ENCODE measurements at places on chromosomes 6 and 20.

GRCh38 chr6:46888031-46888430 lies 33.7 kb downstream of the ADGRF5 start:
- no peak for DNase-seq

- DNase-seq, result no peak
Observed at GRCh38 chr20:48260129-48260756, 475.0 kb upstream of the SULF2 start.

GRCh38 chr6:157265635-157266034 lies 57.7 kb downstream of the TMEM242 start:
- DNase-seq, result no peak

DNA sequence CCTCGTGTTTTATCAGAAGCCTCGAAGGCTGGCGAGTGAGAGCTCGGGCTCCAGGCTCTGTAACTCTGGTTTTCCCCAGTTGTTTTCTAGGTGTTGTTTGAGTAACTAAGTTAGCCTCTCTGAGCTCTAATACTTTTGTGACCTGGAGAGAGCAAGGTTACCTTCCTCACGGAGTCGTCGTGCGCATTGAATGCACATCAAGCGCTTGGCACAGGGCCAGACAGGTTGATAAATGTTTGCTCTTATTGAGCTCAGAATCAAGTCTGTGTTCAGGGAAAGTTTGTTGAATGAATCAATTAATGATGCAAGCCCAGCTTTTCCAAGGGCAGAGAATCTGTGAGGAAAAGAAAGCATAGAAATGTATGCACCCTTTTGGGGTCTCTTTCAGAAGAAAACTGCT lies 33.5 kb downstream of the EDN3 start:
- DNase-seq, result no peak

GRCh38 chr6:154166140-154166539 lies 127.1 kb downstream of the OPRM1 start:
- no peak for DNase-seq

- DNase-seq, result peak; percentile 74
Observed at GRCh38 chr6:137076277-137077068, 31.7 kb upstream of the IL20RA start.

GRCh38 chr6:137171824-137172733 lies 1.4 kb downstream of the IL22RA2 start:
- no peak for DNase-seq

- no peak for DNase-seq
Observed at GRCh38 chr6:30691208-30691847, 544 bp upstream of the NRM start.

DNA sequence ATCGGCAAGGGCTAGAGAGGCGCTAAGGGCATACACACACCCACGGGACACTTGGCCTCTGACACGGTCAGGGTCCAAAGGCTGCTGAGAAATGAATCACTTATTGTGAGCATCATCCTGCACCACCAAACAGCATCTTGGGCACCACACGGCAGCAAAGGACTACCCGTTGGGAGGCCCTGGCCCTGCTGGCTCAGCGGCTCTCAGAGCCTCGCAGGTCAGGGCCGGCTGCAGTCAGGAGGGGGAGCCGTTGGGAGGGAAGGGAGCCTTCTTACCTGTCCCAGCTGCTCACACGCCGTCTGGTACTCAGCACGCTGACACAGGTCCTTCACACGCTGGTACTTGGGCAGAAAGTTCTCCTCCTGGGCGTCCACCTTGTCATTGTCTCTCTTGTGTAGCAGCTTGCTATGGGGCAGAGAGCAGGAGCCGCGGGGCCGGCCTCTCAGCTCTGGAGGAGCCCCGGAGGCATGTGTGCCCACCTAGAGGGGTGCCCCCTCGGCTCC lies 109.0 kb downstream of the SULF2 start:
- DNase-seq, result peak; percentile 48

GRCh38 chr20:7695635-7696034 lies 244.6 kb downstream of the HAO1 start:
- DNase-seq, result no peak

DNA sequence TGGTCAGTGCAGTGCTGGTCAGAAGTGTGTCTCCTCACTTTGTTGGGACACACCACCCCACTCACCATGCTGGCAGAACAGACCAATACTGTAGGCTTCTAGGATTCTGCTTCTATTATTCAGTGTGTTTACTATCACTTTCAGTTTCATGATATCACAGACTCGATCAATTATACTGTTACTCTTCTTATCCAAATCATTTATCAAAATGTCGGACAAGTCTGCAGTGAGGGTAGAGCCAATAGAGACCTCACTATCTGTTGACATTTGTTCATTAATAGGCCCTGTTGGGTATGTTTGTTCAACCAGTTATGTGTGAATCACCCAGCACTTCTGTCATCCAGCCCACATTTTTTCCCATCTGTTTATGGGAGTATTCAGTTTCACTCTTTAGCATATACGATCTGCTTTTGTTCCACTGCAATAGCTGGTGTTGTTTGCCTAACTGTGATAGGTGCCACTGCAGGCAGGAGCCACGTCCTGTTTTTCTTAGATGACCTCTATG lies 140.1 kb downstream of the NRN1 start:
- DNase-seq, result peak; percentile 55

DNA sequence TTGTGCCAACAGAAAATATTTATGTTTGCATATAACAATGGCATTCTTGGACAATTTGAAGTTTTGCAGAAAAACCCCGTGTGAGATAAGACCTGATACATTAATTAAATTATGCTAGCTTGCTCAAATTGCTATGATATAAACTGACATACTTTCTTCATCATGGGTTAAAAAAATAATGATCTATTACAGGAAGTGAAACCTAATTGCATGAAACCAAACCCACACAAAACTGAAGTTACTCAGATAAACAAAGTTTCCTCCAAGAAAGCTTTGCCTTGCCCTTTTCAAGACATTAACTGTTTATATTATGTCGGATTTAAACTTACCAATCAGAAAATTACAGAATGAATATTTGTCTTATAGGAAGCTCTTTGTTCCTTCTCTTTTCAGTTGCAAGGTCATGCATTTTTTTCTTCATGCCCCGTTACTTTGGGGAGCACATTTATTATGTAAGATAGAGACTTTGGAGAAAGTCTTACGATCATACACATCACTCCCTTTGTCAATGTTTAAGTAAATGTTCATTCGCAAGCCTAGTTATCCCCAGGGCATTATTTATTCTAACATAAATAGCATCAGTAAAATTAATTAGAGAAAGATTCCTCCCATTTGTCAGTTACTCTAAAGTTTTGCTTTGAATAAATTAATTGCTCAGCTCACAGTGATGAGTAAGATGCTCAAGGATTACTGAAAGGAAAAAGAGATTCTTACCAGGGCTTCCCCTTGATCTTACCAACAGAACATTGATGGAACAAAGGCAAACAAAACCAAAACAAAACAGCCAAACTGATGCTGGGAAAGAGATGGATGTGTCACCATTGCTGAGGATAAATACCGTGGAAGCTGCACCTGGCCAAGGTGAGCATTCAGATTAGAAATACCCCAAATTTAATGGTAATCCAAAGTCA lies 14.8 kb upstream of the TMEM244 start:
- DNase-seq, result no peak

DNA sequence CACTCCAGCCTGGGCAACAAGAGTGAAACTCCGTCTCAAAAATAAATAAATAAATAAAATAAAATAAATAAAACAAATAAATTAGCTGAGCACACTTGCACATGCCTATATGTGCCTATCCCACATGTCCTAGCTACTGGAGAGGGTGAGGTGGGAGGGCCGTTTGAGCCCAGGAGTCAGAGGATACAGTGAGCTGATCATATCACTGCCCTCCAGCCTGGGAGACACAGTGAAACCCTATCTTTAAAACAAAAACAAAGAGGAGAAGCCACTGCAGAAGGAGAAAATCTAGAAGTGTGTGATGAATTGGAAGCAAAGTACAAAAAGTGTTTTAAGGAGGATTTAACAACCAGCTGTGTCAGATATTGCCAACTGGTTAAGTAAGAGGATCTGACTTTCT lies 728.4 kb downstream of the PTPRT start:
- DNase-seq, result no peak

GRCh38 chr6:105243487-105243886 lies 63.7 kb upstream of the POPDC3 start:
- DNase-seq, result no peak

DNA sequence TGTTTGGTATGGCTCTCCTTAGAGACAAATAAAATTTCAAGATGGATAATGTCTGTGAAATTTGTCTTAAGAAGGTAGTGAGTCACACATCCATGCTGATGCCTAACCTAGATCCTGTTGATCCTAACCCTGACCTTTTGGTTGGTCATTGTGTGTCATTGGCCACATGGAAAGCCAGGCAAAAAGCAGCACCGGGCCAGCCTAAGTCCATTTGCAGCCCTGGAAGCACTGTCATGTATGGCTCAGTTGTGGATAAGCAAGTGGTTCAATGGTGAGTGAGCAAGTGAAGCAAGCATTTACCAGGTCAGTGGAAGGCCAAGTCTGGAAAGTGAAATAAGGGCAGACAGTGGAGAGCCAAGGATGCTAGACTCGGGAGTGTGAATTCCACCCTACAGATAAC lies 12.1 kb upstream of the XRN2 start:
- no peak for DNase-seq

DNA sequence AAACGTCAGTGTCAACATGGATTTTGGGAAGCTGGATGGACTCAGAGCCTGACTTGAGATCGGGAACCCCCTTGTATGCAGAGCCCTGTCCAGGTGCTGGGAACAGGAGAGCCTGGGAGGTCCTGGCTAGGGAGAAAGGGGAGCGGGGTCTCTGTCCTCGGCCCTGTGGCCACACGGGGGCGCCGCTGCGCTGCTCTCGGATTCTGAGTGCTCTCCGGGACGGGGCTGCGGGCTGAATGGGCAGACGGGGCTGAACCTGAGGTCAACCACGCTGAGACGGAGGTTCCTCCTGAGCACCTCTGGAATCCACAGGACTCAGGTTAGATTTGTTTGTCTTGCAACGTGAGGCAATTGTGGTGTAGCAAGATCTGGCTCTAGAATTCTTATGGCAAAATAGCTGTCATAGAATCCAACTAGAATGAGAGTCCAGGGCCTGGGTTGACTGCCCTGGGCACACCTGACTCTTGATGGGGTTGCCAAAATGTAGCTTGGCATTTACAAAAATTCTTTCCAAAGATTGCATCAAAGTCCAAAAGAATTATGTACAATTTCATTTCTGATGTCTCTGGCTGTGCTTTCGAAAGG lies 20.6 kb upstream of the HLA-F start:
- DNase-seq, result peak; percentile 19

- no peak for DNase-seq
Observed at GRCh38 chr6:135743476-135743875, 108.0 kb upstream of the PDE7B start.

- DNase-seq, result no peak
Observed at GRCh38 chr6:119324718-119325117, 24.8 kb downstream of the MAN1A1 start.

GRCh38 chr6:12065321-12066140 lies 53.4 kb downstream of the HIVEP1 start:
- DNase-seq, result no peak

GRCh38 chr6:160523223-160523622 lies 140.9 kb downstream of the LPA start:
- no peak for DNase-seq

DNA sequence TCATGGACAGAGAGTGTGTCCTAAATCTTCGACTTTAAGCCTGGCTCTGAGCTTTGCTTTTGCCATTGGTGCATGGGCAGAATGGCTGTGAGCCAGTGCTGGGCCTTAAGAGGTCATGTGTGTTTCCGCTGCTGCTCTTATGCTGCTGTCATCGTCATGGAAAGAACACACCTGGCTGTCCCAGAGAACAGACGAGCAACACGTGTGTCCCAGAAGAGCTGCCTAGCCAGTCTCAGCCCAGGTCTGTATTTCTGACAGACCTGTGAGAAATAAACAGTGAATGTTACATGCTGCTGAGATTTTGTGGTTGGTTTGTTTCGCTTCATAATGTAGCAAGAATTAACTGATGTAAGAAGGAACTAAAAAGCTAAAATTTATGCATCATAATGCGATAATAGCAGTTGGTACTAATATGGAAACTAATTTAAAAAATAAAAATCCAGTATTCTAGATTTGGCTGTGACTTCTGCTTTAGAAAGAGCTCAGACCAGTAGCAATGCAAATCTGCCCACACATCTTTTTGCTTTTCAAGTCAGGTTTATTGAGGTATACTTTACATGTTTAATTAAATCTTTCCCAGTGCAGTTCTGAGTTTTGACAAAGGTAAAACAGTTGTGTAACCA lies 11.5 kb upstream of the SCP2D1 start:
- DNase-seq, result no peak

GRCh38 chr6:24157886-24158285 lies 31.9 kb downstream of the NRSN1 start:
- DNase-seq, result no peak

DNA sequence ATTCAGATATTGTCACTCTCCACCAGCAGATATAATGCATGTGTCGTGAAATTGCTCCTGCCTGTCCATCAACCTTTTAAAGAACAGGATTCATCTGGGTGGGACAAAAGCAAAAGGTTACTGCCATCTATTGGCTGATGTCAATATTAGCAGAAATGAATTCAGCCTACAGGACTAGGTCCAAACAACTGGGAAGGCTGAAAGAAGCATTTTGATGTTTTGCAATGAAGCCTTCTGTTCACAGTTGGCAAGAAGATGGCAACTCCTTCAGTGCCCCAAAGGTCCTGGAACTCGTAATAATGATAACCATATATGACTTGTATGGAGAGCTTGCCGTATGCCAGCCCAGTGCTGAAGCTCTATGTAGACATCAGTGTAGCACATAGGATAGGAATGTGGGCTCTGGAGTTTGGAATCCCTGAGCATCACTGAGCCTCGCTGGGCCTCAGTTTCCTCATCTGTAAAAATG lies 7.5 kb downstream of the BCAS1 start:
- DNase-seq, result peak; percentile 70

DNA sequence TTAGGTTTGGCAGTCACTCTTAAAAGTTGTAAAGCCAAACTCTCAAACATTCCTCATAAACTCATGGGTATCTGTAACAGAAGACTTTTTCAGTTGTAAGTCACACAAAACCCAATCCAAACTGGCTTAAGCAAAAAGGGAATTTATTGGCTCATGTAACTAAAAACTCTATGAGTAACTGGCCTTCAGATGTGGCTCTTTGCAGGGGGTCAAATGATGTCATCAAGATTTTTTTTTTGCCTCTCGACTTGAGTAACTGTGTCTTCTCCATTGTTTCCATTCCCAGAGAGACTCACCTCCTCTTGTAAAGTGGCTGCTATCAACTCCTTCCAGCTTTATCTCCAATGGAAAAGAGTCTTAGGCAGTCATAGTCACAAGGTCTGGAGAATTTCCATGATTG lies 645.0 kb downstream of the DHX35 start:
- no peak for DNase-seq

- no peak for DNase-seq
Observed at GRCh38 chr20:41632896-41633295, 14.7 kb upstream of the CHD6 start.

- no peak for DNase-seq
Observed at GRCh38 chr20:61251529-61252393, at the start of gene CDH4. CDH4 (plus strand) TSS chr20:61252261.

- no peak for DNase-seq
Observed at GRCh38 chr20:50395914-50396488, 114.2 kb upstream of the PTPN1 start.
